Heart right ventricle (tissue), 16 donors: ENCODE measurements at places on chromosomes 2 and 18. TPM values are rescaled to one million over a fixed set of nuclear protein-coding genes. Genes with fewer than 3 reads are reported as not detected.

DNA sequence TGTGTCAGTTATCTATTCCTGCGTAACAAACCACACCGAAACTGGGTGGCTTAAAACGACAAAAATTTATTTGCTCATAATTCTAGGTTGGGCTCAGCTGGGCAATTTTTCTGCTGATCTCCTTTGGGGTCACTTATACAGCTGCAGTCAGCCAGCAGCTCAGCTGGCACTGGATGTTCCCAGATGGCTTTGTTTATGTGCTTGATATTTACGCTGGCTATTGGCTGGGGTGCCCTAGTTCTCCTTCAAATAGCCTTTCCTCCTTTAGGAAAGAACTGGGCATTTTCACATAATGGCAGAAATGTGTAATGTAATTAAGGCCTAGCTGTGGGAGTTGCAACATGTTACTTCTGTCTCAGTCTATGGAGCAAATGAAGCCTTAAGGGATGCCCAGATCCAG, 142.2 kb downstream of the B3GNT2 start:
- no peak for DNase-seq
- H3K27me3 ChIP-seq: no peaks in the 10 kb centered on the region
- no peak overlapping the region for H3K27ac ChIP-seq
- H3K4me3 ChIP-seq: no peak overlapping the region

DNA sequence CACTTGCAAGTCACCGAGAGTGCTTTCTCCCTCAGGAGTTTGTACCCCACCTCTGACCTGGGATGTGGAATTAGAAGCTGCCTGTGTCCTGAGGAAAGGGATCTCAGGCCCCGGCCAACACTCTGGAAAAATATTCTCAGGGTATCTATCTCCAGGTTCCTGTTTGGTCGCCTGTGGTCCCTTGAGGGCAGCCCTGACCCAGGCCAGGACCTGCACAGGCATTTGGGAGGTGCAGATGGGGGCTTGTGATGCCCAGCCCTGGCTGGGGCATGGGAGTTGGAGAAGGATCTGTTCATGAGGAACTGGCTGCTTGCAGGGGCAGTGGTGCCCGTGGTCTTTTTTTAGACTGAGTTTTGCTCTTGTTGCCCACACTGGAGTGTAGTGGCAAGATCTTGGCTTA, 46.3 kb downstream of the MYCN start:
- H3K27me3 ChIP-seq: no peaks in the 10 kb centered on the region
- no peaks in the 10 kb centered on the region for H3K4me1 ChIP-seq
- H3K36me3 ChIP-seq: no peaks in the 10 kb centered on the region
- no peak for DNase-seq

DNA sequence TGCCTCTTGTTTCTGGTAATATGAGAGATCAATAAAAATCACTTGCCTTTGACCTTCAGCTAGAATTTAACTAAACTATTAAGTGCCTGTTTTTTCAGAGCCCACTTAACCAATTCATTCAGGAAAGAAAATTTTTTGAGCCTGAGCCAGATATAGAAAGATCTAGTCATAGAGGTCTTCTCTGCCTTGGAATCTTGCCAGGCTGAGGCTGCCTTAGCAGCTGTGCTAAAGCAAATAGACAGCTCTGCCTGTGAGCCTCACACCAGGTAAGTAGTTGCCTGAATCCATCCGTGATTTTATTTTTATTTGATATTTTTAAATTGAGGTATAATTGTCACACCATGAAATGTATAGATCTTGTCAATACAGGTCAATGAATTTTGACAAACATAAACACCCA, 27.4 kb downstream of the EVX2 start:
- H3K4me3 ChIP-seq: no peak overlapping the region
- no peaks in the 10 kb centered on the region for H3K27me3 ChIP-seq
- no peak overlapping the region for H3K27ac ChIP-seq
- no peak for DNase-seq
- no peaks in the 10 kb centered on the region for H3K36me3 ChIP-seq

DNA sequence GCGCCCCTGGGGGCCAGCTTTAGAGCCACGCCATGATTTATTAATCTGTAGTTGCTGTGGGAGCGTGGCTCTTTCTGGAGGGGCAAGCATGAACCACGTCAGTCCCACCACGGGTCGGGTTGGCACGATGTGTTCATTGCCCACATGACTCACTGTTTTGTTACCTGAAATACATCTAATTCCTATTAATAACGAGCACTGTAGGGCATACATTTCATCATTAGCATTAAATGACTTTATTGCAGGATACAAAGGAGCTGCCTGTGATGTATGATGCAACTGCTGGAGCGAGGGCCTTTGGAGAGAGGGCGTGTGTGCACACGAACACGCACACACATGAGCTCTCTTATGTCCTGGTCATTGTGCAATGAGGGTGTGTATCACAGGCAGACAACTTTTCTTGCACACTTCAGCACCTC, 127.0 kb downstream of the INHBB start:
- H3K36me3 ChIP-seq: no peaks in the 10 kb centered on the region
- H3K4me3 ChIP-seq: no peak overlapping the region
- H3K27ac ChIP-seq: no peak overlapping the region
- no peaks in the 10 kb centered on the region for H3K27me3 ChIP-seq
- peaks cover 27% of the 10 kb centered on the region for H3K4me1 ChIP-seq
- no peak for DNase-seq

GRCh38 chr2:242064364-242065250, 195.1 kb downstream of the RTP5 start:
- no peak overlapping the region for H3K4me3 ChIP-seq
- H3K36me3 ChIP-seq: no peaks in the 10 kb centered on the region
- H3K27ac ChIP-seq: no peak overlapping the region

DNA sequence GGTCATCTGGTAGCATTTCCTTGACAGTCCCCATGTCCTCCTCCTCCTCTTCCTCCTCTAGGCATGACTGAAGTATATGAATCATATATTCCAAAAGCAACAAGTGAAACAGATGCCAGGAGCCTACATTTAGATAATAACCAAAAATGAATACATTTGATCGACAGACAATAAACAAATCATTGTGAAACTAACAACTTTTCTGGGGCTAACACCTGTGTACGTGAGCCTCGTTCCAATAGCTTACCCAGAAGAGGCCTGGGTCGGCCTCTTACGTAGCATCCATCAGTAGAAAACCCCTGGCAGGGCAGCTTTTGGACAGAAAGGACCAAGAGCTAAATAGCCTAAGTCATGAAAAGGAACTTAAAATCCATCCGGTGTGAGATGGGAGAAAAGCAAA, 15.3 kb upstream of the CREG2 start:
- no peak overlapping the region for H3K27ac ChIP-seq
- H3K4me3 ChIP-seq: no peak overlapping the region
- no peaks in the 10 kb centered on the region for H3K4me1 ChIP-seq
- H3K27me3 ChIP-seq: no peaks in the 10 kb centered on the region
- H3K36me3 ChIP-seq: no peaks in the 10 kb centered on the region
- DNase-seq: no peak

- H3K4me3 ChIP-seq: no peak overlapping the region
- DNase-seq: no peak
- no peaks in the 10 kb centered on the region for H3K27me3 ChIP-seq
- peaks cover 16% of the 10 kb centered on the region for H3K4me1 ChIP-seq
These were observed 60.1 kb downstream of the LIMS1 start for GRCh38 chr2:108594132-108594981.

The MAP3K19 gene
- total RNA-seq: not detected

The RMND5A gene
- 92.8 TPM for total RNA-seq

The TUBA3E gene
- 4.1 TPM for total RNA-seq
